ENCODE measurements at places on chromosomes 6 and 20. TPM values are rescaled to one million over a fixed set of nuclear protein-coding genes. Genes with fewer than 3 reads are reported as not detected.

Gene RCAN2
- 0.11 TPM for polyA plus RNA-seq

Gene PGC
- polyA plus RNA-seq, result not detected

Gene OLIG3
- polyA plus RNA-seq, result not detected

Gene SIRPG
- not detected for polyA plus RNA-seq

Gene MYL9
- 380 TPM for polyA plus RNA-seq

Gene CGA
- 0.19 TPM for polyA plus RNA-seq

Gene TREM2
- 0.11 TPM for polyA plus RNA-seq

Gene TSBP1
- not detected for polyA plus RNA-seq

Gene SYCP2L
- 0.22 TPM for polyA plus RNA-seq

Gene OPRM1
- not detected for polyA plus RNA-seq

Gene TREML2
- not detected for polyA plus RNA-seq

DNA sequence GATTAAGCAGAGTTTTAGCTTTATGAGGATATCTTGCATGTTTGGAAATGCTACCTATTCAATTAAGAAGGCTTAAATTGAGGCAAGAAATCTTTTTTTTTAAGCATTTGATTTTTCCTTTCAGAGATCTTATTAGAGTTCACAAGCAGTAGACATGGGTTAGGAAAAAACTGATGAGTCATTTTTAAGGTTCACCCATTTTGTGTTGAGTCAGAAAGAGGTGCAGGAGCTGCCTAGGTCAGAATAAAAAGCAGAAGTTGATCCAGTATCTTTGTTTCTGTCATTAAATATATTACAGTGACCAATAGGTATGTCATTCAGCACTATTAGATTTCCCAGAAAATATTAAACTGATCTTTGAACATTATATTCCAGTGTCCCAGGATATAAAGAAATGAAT lies 306.8 kb downstream of the LMBRD1 start:
- no peak for DNase-seq

DNA sequence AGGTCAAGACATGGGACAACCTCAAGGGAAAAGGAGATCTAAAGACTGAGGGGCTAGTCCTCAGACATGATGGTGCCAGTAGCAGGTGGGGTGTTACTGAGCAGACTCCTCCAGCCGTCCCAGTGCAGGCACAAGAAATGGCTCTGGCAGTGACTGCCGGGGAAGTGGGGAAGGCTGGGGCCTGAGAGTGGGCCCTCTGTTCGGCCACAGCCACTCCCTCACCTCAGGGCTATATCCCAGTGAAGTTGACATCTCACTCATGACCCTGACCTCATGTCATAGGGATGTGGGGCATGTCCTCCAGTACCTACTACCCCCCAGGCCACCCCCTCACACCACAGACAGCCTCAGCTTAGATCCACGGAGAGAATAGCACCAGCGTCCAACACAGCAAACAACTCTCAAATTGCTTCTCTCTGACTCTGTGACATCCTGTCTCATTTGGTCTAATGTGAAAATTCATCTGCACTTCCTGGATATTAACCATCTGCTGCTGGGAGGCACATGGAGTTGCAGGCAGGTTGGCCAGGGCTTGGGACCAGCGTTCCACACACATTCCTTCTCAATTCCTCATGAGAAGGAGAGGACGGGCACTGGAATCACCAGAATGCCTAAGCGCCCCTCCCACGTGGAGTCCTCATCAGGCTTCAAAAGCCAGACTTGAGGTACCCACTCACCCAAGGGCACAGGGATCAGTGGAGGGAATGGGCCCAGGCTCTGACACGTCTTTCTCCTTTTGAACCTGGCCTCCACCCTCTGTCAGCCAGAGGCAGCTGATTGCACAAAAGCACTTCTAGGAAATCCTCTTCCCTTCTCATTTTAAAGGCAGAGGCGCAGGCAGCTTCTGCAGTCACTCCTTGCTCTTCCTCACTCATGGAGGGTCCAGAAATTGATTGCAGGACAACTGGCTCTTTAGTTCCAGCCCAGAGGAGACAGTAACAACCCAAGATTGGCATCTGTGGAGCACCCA lies 163.6 kb upstream of the CST7 start:
- no peak for DNase-seq

GRCh38 chr6:127641905-127642304 lies 64.9 kb downstream of the C6orf58 start:
- peak; percentile 3 for DNase-seq

DNA sequence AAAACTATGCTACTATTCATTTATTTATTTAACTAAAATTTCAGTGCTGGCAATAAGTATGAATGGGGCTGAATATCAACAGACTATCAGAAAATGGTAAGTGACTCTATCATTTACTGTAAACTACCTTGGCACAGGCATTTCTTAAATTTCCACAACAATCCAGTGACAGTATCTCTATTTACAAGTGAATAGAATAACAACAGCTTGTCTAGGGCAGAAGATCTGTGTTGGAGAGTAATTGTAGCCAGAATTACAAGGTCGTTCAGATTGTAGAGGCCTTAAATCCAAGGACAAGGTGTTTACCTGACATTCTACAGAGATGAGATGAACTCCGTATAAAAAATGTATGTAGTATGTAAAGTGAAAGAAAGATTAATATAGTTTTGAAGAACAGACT lies 193.8 kb upstream of the SIM1 start:
- no peak for DNase-seq

DNA sequence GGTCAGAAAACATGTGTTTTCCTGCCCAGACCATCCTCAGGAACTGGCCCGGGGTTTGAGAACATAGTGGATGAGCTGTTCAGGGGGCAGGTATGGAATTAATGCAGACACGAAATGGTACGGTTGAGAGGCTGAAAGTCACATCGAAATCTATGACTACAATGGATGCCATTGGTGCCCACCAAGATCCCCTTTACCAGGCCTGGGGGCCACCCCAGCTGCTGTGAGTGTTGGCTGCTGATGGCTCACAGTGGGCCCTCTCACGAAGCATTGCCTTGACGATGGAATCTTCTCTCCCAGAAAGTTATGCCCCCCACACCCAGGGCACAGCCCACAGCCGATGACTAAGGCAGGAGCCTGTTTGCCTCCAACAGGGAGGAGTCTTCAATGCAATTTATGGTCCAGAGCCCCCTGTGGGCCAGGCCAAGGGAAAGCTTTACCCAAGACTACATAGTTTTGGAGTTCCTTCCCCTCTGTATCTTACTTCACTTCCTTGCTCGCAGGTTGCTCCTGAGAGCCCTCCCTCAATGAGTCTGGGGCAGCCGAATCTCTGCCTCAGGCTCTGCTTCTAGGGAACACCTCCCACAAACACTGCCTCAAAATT lies 92.6 kb downstream of the BFSP1 start:
- no peak for DNase-seq

GRCh38 chr6:112842330-112842685 lies 495.2 kb downstream of the RFPL4B start:
- DNase-seq, result no peak

- no peak for DNase-seq
Measured at GRCh38 chr20:62537649-62538292, 62.0 kb upstream of the GATA5 start.

DNA sequence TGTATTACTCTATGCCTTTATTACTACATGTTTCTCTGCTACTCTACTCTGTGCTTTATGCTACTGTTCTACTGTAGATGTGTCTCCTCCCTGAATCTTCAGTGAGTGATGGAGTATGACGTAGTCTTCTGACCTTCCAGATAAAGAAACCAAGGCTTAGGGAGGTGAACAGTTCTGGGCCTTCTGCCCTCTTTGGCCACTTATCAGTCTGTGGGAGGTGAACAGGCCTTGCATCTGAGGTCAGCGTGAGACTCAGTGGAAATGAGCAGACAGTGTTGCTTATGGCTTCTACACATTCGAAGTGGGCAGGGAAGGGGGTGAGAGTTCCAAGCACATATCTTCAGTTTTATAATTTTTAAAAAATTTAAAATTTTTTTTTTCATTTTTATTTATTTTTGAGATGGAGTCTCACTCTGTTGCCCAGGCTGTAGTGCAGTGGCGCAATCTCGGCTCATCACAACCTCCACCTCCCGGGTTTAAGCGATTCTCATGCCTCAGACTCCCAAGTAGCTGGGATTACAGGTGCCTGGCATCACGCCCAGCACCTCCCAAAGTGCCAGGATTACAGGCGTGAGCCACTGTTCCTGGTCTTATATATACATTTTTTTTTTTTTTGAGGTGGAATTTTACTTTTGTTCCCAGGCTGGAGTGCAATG lies 24.2 kb downstream of the MYBL2 start:
- no peak for DNase-seq

DNA sequence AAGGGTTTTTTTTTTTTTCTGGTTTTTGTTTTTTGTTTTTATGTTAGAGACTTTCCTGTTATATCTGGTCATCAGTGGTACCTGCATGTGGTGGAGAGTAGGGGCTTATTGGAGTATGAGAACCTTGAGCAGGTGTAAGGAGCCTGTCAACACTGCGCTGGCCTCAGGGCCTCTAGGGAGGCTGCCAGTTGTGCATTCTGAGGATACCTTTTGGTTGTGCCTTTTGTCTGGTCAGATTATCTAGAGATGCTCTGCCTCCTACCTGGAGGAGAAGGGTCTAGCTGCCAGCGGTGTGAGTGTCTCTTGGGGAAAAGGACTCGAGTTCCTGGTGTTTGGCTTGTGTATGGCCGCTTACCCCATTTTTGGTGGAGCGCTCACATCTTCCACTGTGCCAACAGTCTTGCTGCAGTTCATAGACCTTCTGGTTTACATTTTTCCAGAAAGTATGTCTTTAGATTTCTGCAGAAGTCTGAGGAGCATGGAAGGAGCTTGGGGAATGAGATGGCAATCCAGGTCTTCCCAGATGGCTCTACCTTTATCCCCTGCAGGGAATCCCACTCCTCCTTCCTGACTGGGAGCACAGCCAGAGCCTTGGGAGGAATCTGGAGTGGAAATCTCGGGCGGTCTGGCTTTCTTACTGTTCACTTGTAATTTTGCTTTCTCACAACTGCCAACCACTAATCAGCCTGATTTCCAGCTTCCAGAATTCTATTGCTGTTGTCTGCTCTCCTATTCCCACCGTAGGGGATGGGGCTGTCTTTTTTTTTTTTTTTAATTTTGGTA lies 49.9 kb downstream of the PTPN1 start:
- no peak for DNase-seq

- peak; percentile 37 for DNase-seq
Measured at GRCh38 chr6:149563203-149563927, 2.8 kb upstream of the GINM1 start.

- no peak for DNase-seq
Measured at GRCh38 chr6:29943053-29943966, 978 bp downstream of the HLA-A start.

GRCh38 chr6:36683656-36684446 lies 5.3 kb downstream of the CDKN1A start:
- no peak for DNase-seq

DNA sequence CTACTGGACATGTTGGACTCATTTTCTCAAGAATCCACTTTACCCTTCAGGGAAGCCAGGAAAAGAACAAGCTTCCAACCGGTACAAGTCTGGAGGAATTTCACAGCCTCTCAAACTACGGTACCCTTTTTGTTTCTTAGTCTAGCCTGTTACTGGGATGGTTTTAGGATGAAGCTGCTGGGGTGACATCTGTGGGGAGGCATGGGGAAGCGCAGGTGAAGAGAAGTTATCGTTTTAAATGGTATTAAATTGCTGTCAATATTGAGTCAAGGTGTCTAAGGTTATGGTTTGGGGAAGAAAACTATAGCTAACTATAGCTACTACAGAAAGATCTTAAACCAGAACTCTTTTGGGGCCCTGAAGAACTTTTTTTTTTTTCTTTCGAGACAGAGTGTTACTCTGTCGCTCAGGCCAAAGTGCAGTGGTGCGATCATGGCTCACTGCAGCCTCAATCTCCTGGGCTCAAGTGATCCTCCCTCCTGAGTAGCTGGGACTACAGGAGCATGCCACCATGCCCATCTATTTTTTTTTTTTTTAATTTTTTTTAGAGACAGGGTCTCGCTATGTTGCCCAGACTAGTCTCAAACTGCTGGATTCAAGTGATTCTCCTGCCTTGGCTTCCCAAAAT lies 128.7 kb downstream of the RIN2 start:
- DNase-seq, result no peak

GRCh38 chr6:40295251-40295950 lies 291.8 kb downstream of the LRFN2 start:
- no peak for DNase-seq

GRCh38 chr20:4962241-4962855 lies 39.0 kb downstream of the SLC23A2 start:
- no peak for DNase-seq

- DNase-seq, result no peak
Measured at GRCh38 chr6:89596056-89596455, 42.5 kb downstream of the LYRM2 start.

DNA sequence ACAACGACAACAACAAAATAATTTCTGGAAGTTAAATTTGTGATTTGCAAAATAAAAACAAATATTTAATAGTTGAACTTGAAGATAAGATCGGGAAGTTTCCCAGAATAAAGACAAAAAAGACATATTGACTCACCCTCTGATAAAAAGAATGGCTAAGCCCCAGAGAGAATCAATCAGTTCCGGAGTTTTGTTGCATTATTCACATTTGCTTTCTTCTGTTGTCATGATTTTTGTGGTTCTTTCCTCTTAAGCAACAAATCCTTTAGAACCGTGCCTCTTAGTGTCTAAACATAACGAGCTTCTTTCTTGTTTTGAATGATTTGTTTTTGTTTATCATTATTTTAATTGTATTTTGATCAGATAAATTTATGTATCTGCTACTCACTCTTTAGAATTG lies 337.7 kb upstream of the PRND start:
- no peak for DNase-seq

DNA sequence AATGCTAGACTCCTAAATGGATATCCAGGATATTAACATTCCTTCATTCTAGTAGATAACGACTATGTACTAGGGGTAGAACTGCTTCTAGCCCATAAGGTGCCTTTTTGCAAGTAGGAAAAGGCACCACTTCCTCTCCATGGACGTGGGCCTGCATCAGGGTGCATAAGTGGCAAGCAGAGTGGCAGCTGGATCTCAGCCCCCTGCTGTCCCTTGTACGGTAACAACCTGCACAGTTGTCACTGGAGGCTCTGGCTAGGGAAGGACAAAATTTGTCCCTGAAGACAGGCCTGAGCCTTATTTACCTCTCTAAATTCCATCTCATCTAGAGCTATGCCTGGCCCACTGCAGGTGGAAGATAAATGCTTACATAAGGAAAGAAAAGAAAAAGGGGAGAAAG lies 42.5 kb upstream of the SAYSD1 start:
- DNase-seq, result no peak

GRCh38 chr20:24633026-24633425 lies 163.6 kb downstream of the SYNDIG1 start:
- DNase-seq, result no peak

DNA sequence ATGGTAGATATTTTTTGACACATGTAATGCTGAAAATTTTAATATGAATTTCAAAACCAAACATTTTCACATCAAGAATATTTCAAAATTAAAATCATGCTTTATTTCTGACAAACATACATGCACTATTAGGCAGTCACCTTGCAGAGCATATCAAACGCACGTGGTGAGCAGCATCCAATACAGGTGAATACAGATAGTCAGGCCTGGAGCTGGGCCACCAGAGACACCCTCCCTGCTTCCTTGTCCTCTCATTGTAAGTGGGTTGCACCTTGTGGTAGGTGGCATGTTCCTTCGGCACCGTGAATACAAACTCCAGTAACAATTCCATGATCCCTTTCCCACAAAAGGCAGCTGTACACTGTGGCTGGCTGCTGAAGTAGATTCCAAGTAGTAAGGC lies 8.9 kb downstream of the REV3L start:
- DNase-seq, result no peak
